ENCODE measurements at places on chromosomes 2 and 18.

DNA sequence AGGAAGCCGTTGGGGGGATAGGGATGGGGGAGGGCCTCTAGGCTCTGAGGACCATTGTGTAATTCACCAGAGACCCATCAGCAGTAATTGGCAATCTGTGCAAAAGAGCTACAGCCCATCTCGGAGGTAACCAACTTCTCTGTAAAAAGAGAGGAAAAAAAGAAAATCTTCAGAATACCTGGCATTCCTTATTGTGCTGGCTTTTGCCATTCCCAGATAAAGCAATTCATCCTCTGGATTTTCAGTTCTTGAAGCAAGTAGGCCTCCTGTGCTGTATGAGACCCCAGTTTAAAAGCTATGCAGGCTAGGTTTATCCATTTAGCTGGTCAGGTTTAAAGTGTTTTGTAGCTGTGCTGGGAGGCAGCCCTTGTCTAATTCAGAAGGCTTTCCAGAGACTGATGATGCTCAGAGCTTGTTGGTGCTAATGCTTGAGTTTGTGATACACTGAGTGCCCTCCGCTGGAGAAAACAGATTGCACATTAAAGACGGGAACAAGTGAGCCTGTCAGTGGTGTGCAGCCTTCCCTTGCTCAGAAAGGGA, at the start of gene LRRTM4:
Gene LRRTM4 (minus strand): TSS at position 446 of the 540 bp plus-strand sequence.
- DNase-seq, result peak; percentile 33

DNA sequence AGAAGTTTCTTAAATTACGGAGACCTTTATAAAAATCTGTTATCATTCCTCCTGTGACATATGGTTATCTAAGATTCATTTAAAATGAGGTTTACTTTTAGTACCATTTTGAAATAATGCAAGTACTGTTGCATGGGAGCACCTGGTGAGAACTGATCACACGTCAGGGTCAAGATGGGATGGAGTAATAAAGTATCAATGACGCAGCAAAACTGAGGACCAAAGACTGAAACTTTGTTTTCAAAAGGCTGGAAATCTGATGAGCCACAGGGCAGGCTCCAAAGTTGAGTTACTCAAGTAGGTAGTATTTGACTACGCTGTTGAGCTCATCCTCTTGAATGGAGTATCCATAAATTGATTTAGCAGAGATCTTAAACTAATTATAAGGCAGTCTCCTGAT, 411.9 kb upstream of the ZNF804A start:
- no peak for DNase-seq

DNA sequence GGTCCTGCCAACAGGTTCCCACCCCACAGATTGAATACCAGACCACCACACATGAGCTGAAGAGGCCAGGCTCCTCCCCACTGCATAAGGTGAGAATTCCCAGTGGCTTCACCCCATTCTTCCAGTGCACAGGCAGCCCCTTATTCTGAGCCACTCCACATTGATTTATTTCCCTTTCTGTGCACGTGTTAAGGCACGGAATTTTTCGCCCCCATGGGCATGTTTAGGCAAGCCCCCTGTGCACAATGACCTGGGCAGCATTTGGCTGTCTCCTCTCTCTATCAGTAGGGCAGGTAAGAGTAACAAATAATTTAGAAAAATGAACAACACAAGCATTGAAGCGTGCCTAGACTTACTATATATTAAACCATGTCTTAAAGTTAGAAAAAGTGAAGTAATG, 15.2 kb upstream of the CHAC2 start:
- no peak for DNase-seq

DNA sequence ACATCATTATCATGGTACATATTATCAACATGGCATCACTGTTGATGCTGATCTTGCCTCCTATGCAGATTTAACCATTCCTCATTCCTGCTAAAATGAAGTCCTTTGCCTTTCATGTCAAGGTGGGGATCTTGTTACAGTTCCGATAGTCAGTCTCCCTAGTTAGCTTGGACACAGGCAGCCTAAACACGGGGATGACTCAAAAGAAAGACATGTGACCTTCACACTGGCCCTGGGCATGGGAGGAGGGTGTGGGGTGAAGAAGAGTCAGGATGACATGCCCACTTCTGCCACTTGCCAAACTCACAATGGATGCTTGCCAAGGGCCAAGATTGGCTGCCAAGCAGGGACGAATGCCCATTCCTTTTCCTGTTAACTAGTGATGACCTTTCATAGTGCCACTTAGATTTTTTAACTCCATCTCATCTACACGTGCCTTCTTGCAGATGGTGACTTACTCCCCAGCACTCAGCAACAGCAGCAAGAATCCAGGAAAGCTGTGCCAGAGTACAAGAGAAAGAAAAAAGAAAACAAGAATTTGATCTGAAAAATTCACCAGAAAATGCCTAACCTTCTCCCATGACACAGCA, 13.9 kb upstream of the SLC1A4 start:
- DNase-seq, result peak; percentile 25

- peak; percentile 75 for DNase-seq
These were observed at the start of gene TFPI for GRCh38 chr2:187554011-187554703. Gene TFPI (minus strand): TSS chr2:187554435. CDS start chr2:187503768, 50,667 bp downstream.

DNA sequence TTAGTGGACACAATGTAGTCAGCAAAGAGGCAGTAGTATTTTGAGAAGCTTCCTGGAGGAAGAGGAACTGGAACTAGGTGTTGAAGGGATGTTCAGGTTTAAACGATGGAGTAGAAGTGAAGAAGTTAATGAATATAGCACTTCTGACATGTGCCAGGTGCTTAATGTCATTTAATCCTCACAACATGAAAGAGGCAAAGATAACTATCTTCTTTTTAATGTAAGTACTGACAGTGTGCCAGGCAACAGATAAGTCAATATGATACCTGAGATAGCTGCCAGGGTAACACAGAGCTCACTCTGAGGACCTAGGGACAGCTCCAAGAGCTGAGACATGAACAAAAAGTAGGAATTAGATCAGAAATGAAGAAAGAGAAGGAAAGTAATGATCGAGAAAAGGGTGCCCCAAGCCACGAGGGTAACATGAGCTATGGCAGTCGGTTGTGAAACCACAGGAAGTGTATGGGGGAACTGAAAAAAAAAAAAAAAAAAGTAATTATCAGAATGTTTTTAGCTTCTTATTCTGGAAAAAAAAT, 140.7 kb downstream of the RNF144A start:
- no peak for DNase-seq

GRCh38 chr2:111143107-111143842, 22.6 kb downstream of the BCL2L11 start:
- no peak for DNase-seq

DNA sequence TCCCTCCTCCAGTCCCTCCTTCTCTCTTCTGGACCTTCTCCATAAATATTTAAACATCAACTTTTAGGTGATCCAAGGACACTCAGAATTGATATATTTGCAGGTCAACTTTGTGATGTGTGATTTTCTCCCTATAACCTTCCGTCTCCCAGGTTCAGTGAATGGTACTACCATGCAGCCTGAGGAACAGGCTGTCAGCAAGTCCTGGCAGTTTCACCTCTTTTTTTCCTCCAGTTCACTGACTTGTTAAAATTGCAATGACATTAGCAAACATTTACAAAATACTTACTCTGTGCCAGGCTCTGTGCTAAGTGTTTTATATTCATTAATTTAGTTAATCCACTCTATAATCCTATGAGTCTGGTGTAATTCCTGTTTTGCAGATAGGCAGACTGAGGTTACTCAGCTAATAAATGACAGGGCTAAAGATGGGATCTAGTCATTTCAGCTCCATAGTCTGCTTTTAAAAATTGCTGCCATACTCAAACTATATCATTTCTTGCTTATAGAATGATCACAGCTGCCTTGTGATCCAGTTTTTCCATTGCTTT, 7.9 kb downstream of the SLC3A1 start:
- DNase-seq, result no peak
